ENCODE measurements at places on chromosomes 7 and 10.

- DNase-seq: no peak
Observed at GRCh38 chr10:16944402-16944801, 127.2 kb upstream of the RSU1 start.

DNA sequence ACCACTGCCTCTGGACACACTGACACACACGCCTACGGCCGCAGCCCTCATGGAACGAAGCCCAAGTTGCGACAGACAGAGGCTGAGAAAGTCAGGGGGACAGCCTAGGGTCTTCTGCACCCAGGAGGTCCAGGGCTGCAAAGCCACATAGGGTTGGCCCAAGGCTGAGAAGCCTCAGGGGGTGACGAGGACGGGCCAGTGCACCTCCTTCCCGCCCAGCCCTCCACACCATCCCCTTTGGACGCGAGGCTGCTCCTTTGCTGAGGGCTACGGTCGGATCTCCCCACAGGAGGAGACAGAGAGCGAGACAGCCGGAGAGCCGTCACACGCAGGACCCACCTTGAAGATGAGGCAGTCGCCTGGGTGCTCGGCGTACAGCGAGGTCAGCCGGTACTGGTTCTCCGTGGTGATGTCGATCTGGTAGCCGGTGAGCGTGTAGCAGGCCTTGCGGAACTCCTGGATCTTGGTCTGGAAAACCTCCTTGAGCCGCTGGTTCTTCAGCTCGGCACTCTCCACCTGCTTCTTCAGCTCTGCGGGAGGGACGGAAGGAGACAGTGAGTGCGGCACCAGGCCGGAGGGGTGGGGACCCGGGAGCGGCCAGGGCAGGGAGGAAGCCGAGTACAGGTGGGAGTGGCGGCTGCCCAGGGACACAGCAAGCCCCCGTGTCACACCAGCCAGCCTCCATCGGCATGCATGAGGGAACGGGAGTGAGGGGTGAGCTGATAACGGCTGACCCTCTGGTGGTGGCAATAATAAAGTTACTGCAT is 228.0 kb downstream of the ELFN1 start:
- no peak for DNase-seq

DNA sequence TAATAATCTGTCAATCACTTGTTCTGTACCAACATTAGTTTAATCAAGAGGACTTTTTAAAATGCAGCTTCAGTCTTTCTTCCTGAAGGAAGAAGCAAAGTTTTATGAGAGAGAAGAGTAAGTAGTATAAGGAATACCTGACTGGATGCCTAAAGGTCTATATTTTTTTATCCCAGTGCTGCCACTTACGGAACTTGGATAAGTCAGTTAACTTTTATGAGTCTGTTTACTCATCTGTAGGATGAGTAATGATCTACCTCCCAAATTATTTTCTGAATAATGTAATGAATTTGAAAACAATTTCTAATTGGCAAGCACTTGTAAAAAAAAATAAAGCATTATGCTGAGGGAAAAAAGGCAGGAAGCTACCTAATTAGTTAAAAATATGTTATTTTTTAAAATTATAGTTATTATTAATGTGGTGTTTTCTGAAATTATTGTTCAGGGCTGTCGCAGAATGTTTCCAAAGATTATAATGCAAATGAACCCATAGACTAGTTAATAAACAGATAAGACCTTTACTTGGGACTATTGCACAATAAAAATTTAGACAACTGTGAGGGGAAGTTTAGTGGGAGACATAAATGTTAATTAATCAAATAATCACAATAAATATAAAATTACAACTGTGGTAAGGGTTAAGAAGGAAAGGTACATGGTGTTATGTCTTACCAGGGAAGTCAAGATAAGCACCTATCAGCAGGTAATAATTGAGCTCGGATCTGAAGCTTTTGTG is 24.6 kb downstream of the SLK start:
- no peak for DNase-seq

- no peak for DNase-seq
Observed at GRCh38 chr7:96034940-96035727, 262.8 kb downstream of the DYNC1I1 start.

GRCh38 chr7:94923412-94923811 is 16.0 kb downstream of the PPP1R9A start:
- no peak for DNase-seq

GRCh38 chr7:5595545-5596045 is 172.0 kb upstream of the TNRC18 start:
- no peak for DNase-seq

DNA sequence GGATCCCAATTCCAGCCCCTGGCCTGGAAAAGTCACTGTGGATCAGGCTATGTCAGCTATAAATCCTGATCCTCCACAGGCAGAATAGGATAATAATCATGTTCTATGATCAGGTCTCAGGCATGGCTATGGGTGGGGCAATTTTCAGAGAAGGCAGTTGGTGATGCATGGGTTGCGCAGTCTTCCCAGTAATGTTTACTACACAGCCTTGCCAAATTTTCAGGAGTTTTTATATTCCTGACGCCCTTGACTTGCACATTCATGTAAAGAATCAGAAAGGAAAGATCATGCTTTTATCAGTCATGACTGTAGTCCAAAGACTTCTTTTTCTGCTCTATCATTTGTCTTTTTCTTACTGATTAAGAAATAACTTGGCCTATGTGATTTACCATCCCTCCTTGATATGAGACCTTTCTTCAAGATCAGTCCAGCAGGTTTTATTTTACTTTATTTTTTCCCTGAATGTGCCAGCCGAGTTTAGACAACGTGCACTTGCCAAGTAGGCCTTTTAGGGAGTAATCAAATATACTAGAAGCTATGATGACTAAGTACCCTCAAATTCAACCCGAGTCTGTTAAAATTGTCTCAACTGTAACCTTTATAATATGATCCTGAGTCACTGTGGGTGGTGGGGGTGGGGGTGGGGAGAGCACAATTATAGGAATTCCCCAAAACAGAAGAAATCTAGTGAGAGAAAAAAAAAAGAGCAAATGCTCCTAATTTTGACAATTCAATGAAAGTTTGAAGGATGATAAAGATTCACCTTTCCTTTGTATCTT is 31.9 kb downstream of the ARL4A start:
- no peak for DNase-seq

DNA sequence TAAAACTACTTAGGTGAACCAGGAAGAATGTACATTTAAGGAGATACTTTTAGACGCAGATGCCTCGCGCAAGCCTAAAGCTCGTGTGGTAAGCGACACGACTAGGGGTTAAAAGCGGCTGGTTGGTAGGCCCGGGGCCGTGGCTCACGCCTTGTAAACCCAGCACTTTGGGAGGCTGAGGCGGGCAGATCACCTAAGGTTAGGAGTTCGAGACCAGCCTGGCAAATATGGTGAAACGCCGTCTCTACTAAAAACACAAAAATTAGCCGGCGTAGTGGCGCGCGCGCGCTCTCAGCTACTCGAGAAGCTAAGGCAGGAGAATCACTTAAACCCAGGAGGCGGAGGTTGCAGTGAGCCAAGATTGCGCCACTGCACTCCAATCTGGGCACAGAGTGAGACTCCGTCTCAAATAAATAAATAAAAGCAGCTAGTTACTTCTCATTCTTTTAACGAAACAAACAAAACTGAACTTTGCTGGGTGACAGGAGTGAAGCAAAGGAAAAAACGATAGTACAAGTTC is 879 bp downstream of the NUDT5 start:
- no peak for DNase-seq

DNA sequence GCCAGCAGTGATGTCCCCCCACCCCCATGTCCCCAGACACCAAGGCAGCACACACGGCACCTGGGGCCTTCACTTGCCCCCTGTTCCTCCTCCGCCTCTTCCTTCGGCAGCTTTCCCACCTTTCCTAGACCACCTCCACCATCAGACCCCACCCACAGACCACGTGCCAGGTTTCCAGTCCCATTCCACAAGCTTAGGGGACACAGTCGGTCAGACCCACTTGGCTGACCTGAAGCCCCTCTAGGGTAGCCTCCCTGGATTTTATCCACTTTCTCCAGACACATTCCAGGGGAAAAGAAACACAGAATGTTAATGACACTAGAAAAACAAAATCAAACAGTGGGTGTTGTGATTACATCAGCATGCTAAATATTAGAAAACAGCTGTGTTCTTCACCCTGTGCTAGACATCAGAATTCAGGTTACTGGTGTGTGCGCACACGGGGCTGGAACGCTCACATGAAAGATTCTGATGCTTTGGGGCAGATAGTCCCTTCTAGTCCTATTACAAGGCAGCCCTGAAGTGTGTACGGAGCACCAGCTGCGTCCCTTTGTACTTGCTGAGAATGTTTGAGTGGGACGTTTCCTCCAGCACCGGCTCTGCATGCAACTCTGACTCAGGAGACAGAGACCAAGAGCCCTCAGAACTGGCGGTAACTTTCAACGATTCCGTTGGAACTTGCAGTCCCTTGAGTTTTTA is 75.5 kb upstream of the PPP2R2D start:
- no peak for DNase-seq

DNA sequence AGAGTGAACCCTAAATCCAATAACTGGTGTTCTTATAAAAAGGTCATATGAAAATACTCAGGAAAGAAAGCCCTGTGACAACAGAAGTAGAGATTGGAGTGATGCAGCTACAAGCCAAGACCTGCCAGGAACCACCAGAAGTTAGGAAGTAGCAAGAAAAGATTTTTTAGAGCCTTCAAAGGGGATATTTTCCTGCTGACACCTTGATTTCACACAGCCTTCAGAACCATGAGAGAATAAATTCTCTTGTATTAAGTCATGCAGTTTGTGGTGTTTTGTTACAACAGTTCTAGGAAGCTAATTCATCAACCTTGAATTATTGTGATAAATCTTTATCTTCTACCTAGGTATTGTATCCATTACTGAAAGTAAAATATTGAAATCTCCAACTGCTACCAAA is 81.0 kb downstream of the HYCC1 start:
- no peak for DNase-seq

DNA sequence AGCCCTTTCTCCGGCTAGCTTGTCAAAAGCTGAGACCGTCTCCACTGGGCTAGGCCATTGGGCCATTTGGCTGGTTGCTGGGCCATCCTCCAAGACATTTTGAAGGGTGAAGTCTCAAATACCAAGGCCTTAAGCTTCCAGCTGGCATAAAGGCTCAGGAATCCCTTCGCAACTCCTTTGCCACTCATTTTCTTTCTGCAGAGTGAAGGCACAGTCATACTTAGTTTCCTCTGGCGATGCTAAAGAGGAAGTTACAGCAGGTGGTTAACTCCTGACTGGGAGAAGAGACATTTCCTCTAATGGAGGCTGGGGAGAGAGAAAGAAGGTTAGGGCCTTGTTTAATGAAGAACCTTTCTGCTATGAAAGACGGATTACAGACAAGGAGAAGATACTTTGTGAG is 4.8 kb upstream of the REPIN1 start:
- DNase-seq: no peak

GRCh38 chr7:43535810-43536585 is 46.9 kb upstream of the STK17A start:
- DNase-seq: no peak

- no peak for DNase-seq
Observed at GRCh38 chr7:129240119-129240820, 15.4 kb downstream of the AHCYL2 start.

DNA sequence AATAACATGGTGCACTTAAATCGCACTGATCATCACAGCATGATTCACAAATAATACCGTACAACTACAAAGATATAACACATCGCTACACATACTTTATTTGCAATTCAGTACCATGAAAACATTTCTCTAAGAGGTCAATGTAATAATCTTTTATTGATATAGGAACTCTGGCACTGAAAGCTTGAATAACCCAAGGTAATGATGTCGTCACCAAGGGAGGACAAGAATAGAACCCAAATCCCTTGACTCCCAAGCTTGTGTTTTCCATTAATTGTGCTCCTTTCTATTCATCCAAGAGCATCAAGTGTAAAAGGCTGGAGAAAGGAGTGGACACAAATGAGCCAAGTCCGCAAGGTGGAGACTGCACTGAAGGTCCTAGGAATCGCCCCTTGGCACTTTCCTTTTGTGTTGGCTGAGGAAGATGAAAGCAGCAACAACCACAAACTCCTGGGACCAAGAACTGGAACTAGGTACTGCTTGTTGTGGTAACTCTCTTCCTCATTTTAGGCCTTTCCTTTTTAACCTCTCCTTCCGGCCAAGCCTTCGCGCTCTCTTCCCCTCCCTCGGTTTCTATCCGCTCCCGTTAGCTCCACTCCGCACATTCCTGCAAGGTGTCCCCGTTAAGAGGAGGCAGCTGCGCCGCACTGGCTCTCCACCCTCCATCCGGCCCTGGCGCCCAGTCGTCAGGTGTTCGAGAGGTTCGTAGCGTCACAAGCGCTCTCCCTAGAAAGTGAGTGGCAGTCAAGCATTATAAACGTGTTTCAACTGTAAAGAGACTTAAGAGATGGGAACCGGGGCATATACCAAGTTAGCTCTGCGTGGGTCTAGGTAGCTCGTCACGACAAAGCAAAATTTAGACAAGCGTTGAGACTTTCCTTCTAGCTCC is 1.0 kb upstream of the CBLL1 start:
- peak; percentile 70 for DNase-seq

DNA sequence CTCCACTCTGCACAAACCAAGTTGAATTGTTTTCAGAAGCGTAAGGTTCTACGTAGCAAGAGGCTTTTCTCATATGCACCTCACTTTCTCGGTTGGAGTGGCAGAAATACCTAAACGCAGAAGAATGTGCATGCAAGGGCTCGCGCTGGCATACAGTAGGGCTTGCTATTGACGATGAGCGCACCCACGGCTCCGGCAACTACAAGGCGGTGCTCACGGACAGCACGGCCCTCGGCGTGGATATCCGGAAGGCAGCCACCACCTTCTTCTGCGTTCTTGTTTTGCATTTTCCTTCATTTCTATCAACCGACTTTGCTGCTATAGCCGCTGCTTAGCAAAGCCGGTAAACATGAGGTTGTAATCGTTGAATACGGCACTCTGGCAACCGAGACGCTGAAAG is 51.1 kb upstream of the UBE3C start:
- DNase-seq: no peak

DNA sequence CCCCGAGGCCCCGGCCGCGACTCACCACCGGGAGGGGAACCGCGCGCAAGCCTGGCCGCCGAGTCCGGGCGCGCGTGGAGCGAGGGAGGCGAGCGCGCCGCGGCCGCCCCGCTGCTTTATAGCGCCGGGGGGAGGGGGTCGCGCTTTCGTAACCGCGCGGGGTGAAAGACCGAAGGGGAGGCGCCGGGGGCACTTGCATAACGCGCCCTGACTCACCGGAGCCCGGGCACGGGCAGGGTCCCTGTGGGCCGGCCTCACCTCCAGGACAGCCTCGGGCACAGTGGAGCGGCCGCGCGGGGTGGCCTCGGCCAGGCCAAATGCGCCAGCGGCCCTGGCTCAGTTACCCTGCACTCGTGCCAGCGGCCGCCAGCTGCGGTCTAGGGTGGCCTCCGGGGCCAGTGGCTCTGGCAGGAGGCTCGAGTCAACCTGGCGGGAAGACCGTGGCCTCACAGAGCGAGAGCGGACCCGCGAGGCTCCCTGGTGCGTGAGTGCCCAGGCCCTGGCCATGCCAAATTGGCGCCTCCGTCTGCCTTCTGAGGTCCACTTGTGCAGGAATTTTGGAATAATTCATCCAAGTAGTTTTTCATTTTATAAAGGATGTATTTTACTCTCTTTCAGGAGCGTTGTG is at the start of gene RBP4:
TSS of gene RBP4 (minus strand) at position 90 of the 628 bp plus-strand sequence. CDS start 207 bp downstream, outside the sequence.
- no peak for DNase-seq
